Effector CD8-positive, alpha-beta T cell (primary cell): ENCODE measurements at places on chromosomes 2 and 18.

- DNase-seq: no peak
Measured at GRCh38 chr18:58792086-58792485, 72.6 kb upstream of the ZNF532 start.

DNA sequence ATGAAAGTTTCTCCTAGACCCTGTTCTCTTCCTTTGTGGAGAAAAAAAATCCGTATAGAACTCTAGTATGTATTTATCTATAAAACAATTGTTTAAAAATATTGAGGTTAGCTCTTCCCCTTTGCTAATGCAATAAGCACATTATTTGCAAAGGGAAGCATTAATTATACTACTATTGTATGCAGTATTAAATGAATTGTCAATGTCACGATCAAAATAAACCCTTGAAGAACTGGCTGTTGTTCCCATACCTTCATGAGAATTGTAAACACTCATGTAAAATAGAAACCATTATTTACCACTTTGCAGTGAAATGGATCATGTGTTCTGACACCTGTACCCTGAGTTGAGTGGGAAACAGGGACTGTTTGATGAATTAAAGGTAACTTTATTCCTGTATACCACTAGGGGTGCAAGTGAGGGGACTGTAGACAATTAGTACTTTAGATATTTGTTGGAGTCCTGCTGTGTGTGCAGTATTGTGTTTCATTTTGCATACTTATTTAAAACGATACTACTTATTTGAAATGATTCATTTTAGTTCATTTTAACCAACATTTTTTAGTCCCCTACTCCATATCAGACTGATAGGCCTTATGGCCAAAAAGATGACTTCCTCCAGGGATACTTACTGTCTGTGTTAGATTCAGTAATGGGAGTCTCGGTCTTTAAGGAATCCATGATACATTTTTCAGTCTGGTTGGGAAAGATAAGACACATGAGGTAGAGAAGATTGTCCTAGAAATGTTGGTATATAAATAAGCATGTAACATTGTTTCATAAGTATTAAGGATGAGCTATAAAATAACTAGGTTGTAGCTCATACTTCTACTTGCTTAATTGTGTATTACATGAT lies 7.9 kb downstream of the PKP4 start:
- DNase-seq: no peak

- DNase-seq: no peak
Measured at GRCh38 chr2:172811027-172811426, 75.4 kb downstream of the RAPGEF4 start.

GRCh38 chr18:58534535-58535301 lies 94.2 kb downstream of the ALPK2 start:
- DNase-seq: no peak

DNA sequence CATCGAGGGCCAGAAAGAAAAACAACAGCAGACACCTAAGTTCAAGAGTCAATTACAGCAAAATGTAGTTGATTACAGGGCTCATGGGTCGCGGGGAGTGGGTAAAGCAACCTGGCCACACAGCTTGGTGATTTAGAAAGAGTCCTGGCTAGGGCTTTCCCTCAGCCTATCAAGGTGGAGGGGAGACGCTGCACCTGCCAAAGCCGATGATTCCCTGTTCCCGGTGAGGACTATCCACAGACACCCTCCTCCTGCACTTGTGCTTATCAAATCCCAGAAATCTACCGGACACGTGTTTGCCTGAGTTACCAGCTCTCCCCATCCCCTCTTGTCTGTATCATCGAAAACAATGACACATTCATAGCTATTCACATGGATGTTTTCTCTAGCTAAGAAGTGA lies 7.0 kb upstream of the SOX11 start:
- DNase-seq: no peak

DNA sequence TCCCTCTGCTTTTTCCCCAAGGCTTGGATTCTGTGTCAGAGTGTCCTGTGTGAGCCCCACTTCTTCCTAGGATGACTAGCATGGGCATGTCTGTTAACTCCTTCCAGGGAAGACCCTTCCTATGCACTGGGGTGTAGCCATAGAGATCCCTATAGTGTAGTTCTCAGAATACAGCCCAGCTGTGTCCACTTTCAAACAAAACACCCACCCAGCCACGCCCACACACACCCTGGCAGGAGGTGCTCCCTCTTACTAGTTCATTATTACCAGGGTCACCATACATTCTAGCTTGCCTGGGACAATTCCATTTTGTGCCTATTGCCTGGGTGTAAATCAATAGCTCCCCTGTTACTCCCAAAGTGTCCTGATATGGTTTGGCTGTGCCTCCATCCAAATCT lies 195.6 kb downstream of the MYCN start:
- no peak for DNase-seq

GRCh38 chr2:230019742-230020141 lies 49.0 kb downstream of the SLC16A14 start:
- no peak for DNase-seq

DNA sequence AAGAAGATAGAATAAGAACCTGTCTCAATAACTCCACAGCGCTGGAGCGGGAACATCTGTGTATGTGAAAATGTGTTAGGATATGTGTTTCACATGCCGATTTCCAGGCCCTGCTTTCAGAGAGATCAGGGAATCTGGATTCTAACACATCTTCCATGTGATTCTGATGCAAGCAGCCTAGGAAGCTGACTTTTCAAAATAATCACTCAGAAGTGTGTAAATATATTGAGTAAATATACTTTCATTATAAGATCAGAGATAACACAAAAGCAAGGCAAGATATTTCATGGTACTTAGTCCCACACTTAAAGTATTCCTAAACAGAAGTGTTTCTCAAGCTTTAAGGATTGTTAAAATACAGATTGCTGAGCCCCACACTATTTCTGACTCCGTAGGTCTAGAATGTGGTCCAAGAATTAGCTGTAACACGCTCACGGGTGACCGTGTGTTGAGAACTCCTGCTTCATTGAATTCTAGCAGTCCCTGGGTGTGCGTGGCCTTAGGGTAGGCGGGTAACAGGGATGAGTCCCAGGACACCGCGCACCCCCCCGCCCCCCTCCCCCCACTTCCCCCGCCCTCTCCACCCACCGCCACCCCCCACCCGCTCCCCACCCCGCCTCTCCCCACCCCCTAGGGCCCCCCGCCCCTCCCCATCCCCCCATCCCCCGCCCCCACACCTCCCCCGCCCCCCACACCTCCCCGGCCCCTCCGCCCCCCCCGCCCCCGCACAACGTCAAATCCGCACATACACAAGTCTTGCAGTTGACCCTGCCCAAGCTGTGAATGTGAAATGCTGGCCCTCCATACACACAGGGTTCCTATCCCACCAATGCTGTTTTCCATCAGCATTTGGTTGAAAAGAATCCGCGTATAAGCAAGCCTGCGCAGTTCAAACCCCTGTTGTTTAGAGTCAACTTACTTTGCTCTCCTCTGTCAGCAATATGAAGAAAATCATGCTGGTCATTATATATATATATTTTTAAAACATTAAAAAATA lies 94.2 kb upstream of the SLC39A10 start:
- no peak for DNase-seq
